ENCODE measurements at places on chromosomes 3 and 15. TPM values are rescaled to one million over a fixed set of nuclear protein-coding genes. Genes with fewer than 3 reads are reported as not detected.

- DNase-seq = no peak
Observed at GRCh38 chr3:152104847-152105415, 163.8 kb upstream of the MBNL1 start.

DNA sequence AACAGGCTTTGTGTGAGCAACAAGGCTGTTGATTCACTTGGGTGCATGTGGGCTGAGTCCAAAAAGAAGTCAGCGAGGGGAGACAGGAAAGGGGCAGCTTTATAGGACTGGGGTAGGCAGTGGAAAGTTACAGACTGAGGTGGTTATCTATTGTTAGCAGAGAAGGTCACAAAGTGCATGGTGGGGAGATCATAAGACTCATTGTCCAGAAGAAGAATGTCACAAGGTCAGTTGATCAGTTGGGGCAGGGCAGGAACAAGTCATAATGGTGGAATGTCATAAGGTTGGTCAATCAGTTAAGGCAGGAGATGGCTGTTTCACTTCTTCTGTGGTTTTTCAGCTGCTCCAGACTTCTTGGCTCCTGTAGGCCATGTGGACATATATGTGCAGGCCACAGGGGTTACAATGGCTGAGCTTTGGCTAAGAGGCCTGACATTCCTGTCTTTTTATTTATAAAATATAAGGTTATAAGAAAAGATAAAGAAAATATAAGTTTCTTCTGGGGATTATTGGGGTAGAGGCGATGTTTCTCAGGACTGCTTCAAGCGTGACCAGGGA is 69.5 kb upstream of the SNTN start:
- DNase-seq = no peak

The DIPK2A gene
- 19.8 TPM for total RNA-seq

GRCh38 chr3:64837126-64837738 is 149.4 kb upstream of the ADAMTS9 start:
- peak; percentile 39 for DNase-seq

GRCh38 chr3:45441584-45442310 is 53.4 kb downstream of the LARS2 start:
- no peak for DNase-seq

DNA sequence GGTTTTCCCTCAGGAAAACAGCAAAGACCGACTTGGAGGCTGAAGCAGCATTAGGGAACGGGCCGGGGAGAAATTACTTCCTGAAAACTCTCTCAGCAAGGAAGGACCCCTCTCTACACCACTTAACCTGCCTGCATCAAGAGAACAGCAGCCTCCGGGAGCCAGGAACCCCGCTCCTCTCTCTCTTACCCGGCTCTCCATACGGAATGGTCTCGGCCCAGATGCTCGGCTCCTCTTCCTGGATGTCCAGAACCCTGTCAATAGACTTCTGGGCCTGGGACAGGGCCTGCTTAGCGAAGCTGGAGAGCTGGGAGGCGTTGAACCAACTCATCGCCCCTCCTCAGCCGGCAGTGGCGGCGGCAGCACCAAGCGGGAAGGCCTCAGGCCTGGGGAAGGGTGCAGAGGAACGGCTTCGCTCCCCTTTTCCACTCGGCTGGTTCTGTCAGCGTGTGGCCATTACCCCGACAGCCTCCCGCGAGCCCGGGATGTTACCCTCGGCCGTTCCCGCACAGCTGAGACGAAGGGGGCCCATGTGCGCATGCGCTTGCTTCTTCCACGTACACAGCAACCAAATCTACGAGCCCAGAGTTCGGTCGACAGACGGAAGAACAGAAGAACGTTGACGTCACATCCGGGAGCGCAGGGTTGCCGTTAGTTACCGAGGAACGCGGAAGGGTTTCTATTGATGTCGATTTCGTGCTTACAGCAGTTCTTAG is at the start of gene TMF1:
Gene TMF1, minus strand, starts transcription at position 578 of the 716 bp plus-strand sequence. Its CDS starts 247 bp downstream, at position 331.
- DNase-seq = peak; percentile 98

DNA sequence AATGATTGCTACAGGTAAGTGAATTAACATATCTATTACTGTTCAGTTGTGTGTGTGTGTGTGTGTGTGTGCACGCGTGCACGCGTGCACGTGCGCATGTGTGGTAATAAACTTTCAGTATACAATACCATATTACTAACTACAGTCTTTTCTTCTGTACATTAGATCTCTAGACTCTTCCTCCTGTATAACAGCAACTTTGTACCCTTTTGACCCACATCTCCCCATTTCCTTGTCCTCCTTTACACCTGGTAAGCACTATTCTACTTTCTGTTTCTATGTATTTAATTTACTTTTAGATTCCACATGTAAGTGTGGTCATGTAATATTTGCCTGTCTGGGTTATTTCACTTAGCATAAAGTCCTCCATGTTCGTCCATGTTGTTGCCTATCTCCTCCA is 29.1 kb upstream of the GOLIM4 start:
- no peak for DNase-seq

DNA sequence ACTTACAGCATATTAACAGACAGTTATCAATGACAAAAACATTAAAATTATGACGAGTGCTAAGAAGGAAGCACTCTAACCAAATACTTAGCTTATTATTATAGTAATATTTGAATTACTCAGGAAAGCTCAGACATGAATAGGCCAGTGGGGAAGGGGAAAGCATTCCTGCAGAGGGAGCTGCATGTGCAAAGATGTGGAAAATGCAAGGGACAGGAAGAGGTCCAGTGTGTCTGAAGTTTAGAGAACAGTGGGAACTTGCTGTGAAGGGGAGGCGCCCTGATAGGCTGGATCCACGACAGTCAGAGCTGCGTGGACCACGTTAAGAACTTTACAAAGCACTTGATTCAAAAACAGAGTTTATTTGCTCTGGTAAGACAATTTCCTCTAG is 1.2 kb upstream of the SPICE1 start:
- DNase-seq = no peak

- no peak for DNase-seq
Observed at GRCh38 chr3:18423401-18424212, 1.5 kb downstream of the SATB1 start.

- peak; percentile 57 for DNase-seq
Observed at GRCh38 chr15:63046917-63047760, 4.6 kb downstream of the TPM1 start.

The HIGD2B gene
- not detected for total RNA-seq

The EPHB3 gene
- total RNA-seq = 0.32 TPM

The PPP1R14D gene
- 4.9 TPM for total RNA-seq

The KCNMB2 gene
- total RNA-seq = not detected

The P3H2 gene
- total RNA-seq = 12.3 TPM

DNA sequence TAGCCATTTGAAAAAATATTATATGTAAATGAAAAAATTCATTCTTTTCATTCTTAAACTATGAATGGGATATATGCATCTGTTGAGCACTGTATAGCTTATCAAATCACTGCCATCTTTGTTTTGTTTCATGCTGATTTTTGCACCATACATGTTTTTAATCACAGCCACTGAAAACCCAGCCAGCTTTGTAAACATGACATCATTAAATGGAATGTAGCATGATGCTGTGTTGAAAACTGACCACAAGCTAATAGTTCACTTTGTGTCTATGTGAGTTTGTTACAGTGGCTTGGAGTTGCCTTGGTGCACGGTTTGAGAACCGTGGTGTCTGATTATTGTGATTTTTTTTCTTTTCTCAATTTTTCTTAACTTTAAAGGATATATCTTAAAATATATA is 75.7 kb downstream of the GMPS start:
- DNase-seq = no peak

The ALDH1L1 gene
- total RNA-seq = 10.8 TPM

DNA sequence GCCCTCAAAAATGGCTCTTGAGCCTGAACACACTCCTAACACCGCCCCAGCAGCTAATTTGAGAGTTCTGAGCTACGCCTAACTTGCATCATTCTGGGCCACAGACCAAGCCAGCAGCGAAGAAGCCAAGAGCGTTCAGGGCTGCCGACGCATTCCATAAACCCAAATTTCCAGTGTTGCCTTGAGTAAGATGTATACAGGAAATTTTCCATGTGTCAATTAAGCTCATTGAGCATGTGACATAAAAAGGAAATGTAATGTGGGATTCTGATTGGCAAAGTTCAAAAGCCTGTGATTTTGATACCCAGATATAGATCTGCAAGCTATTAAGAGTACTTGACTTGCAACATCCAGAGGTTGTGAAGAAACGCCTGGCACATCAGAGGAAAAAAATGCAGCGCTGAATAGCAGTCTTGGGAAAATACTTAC is 148.6 kb upstream of the NR2F2 start:
- DNase-seq = no peak

DNA sequence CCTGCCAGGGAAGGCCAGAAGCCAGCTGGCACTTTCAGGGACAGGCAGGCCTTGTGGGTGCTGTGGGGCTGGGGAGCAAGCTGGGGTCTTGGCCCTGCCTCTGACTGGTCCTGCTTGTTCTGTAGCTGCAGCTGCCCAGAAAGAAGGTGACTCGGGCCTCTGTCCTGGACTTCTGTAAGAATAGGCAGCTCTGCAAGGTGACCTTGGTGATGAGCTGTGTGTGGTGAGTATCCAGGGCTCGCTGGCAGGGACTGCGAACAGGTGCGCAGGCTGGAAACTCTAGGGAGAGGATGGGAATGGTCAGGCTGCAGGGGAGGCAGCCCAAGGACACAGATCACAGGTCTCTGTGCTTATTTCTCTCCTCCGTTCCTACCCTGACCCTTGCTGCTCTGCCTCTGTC is 31.2 kb downstream of the SLC22A14 start:
- no peak for DNase-seq

The CAPN3 gene
- 15.4 TPM for total RNA-seq

GRCh38 chr3:126127904-126128303 is 44.0 kb upstream of the SLC41A3 start:
- DNase-seq = no peak

The LRRN1 gene
- total RNA-seq = 0.32 TPM

DNA sequence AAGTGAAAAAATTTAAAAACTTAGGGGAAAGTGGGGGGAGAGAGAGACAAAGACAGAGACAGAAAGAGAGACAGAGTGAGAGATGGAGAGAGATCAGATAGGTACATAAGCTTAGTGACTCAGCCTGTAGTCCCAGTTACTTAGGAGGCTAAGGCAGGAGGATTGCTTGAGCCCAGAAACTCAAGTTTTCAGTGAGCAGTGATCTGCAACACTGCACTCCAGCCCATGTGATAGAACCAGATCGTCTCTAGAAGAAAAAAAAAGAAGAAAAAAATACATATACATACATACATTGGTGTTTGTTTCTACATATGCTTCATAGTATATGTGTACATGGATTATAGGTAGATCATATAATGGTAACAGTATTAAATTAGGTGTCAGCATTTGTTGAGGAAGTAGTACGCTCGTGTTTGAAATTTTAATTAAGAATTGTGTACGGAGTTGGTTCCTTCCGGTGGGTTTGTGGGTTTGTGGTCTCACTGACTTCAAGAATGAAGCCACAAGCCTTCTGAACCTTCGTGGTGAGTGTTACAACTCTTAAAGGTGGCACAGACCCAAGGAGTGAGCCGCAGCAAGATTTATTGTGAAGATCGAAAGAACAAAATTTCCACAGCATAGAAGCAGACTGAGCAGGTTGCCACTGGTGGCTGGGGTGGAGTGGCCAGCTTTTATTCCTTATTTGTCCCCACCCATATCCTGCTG is 38.3 kb upstream of the SNRPN start:
- no peak for DNase-seq

The KIAA1143 gene
- 35.9 TPM for total RNA-seq

DNA sequence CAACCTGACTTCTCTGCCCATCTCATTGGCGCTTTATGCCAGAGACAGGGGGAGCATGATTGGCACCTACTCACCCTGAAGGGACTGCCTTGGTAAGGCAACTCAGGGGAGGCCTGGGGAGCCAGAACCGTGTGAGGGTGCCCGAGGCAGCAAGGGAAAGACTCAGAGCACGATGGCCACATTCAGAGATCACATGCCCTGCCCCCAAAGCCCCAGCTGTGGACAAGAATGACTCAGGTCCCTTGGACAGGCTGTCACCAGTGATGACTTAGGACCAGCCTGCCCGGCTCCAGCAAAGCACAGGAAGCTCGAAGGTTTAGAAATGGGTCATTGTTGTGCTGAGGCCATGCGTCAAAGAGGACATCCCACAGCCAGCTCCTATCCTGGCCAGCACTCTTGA is 49.1 kb upstream of the LIMD1 start:
- no peak for DNase-seq

DNA sequence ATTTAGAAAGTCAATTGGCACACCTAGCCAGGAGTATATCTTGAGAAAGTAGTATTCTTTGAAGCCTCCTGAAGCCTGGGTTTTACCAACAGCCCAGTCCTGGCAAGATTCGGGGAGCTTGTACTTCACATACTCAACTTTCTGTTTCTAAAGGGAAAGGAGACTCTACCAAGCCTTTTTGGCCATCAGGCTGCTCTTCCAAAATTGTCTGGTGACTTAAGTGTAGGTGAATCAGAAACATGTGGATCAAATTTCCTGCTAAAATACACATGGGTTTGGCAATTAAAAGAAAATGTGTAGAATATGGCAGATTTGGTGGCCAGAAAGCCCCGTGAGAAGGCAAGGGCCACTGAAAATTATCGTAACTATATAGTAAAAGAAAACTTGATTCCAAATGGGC is 15.9 kb upstream of the GREM1 start:
- DNase-seq = no peak

DNA sequence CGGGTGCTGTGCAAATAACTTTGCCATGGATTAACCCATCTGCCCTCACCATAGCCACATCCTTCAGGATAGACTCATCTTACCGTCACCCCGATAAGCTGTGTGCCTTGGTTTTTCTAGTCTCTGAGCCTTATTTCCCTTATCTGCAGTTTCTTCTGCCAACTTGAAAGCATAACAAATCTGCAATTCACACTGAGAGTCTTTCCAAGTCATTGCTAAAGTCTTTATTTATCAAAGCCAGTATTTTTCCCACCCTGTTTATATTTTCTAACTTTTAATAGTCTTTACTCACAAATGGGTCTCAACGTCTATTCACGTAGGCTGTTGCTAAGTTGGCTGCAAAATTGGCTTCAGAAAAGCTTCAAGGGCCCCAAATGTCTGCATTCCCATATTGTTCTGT is 61.6 kb upstream of the SUCLG2 start:
- no peak for DNase-seq
